Natural killer cell (primary cell): ENCODE measurements at places on chromosomes 6 and 20. TPM values are rescaled to one million over a fixed set of nuclear protein-coding genes. Genes with fewer than 3 reads are reported as not detected.

Gene APOBEC2
- not detected for total RNA-seq

Gene VSX1
- not detected for total RNA-seq

Gene MTO1
- 37.8 TPM for total RNA-seq

Gene ZNF337
- total RNA-seq = 17.6 TPM

Gene CD40
- total RNA-seq = 9.1 TPM

Gene UBE2V1
- 238 TPM for total RNA-seq

Gene KCNQ2
- total RNA-seq = not detected

Gene CCHCR1
- total RNA-seq = 20.7 TPM

Gene FRK
- not detected for total RNA-seq

Gene PANK2
- 74.3 TPM for total RNA-seq

Gene MRPS18B
- 16.6 TPM for total RNA-seq

Gene NT5E
- total RNA-seq = 0.57 TPM

Gene PRDM13
- not detected for total RNA-seq

Gene VSTM2L
- not detected for total RNA-seq

GRCh38 chr20:61354901-61355495 is 102.9 kb downstream of the CDH4 start:
- DNase-seq = no peak

DNA sequence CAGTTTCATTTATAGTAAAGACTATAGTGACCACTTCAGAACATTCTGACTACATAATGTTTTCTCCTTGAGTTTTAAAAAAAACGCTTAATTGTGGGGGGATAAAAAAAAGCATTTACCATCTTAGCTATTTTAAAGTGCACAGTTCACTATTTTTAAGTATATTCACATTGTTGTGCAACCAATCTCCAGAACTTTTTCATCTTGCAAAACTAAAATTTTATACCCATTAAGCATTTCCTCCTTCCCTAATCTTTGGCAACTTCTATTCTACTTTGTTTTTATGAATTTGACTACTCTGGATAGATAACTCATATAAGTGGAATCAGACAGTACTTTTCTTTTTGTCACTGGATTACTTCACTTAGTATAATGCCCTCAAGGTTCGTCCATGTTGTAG is 62.3 kb downstream of the FKBP5 start:
- DNase-seq = no peak

- no peak for DNase-seq
These were observed 144.6 kb upstream of the AGPAT4 start for GRCh38 chr6:161418463-161418945.

GRCh38 chr6:75579951-75580350 is 21.7 kb upstream of the SENP6 start:
- peak; percentile 12 for DNase-seq

DNA sequence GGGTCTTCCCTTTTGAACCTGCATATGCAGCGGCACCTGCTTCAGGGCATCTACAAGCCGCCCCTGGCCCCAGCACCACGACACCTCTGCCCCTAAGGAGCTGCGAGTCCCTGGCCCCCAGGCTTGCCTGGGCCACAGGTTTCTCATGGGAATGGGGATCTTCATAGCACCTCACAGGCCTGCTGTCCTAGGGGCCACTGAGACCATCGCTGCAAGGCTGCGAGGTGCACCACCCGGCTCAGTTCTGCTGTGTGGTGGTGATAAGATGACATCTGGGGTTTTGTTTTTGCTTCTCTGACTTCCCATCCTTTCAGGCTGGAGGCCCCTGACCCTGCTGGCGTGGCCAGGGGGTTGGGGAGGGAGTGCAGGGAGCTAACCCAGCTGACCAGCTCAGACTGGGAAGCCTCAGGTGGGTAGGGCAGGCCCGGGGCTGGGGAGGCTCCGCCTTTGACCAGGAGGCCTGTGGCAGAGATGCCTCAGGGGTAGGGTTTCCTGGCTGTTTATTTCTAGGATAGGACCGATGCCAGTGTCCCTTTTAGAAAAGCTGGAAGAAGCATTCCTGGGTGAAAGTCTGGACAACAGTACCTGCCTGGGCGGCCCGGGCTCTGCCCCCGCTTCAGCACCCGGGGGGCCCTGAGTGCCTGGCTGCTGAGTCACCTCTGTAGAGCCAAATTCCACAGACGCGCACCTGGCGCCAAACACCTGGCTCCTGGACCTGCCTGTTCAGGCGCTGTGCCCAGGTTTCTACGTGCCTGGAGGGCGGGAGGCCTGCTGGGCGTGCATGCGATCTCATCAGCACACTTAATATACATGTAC is 264.7 kb downstream of the DLL1 start:
- DNase-seq = no peak

DNA sequence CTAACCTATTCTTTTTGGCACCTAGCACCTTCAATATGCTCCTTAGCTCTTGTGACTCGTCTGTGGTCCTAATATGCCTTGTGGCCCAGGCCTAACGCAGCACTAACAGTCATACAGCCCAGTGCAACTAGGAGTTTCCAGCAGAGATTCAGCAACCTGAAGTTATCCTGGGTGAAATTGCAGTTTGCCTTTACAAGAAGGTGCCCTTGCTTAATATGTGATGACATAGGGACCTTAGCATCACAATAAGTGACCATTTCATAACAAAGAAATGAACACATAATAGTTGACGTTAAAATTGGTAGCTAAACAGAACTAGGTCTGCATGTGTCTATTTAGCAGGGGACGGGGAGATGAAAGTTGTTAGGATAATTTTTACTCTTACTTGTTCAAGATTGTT is 10.1 kb downstream of the FIG4 start:
- no peak for DNase-seq

DNA sequence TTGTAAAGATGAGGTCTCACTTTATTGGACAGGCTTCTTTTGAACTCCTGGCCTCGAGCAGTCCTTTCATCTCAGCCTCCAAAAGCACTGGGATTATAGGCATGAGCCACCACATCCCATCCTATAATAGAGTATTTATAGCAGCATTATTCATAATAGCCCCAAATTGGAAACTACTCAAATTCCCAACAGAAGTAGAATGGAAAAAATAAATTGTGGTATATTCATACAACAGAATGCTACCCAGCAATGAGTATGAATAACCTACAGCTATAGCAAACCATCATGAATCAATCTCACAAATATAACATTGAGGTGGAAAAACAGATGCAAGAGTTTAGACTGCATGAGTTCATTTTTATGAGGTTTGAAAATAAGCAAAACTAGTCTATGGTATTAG is 84.8 kb upstream of the BTBD3 start:
- DNase-seq = no peak

GRCh38 chr6:39785281-39785680 is 6.9 kb upstream of the DAAM2 start:
- no peak for DNase-seq

DNA sequence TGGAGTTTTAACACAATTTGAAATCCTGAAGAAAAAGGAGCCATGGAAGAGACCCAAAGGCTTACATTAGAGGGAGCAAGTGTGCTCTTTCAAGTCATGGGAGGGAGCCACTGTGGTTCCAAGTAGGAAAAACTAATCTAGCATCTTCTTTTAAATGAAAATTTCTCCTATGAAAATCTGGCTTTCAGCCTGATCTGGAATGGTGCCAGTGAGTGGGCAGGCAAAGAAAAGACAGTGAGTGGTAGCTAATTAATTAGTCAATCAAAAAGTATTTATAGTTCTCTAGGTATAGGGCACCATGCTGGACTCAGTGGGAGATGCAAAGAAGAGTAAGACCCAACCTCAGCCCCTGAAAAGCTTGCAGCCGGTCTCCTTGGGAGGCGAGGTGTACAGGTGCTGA is 21.9 kb downstream of the CAP2 start:
- DNase-seq = no peak

DNA sequence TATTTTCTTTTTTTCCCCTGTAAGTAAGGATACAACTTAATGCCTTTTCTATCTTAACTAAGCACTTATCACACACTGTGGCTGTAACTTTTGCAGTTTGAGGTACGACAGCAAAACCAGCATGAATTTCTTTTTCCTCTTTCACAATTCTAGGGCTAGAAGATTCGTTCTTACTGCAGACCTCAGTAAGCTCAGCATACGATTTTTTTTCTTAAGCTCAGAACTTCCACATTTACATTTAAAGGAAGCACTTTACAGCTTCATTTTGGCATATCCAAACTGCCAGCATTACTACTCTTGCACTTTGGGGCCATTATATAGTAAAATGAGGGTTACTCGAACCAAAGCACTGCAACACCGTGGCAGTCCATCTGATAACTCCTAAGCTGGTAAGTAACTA is 889 bp upstream of the CHMP4B start:
- DNase-seq = no peak

DNA sequence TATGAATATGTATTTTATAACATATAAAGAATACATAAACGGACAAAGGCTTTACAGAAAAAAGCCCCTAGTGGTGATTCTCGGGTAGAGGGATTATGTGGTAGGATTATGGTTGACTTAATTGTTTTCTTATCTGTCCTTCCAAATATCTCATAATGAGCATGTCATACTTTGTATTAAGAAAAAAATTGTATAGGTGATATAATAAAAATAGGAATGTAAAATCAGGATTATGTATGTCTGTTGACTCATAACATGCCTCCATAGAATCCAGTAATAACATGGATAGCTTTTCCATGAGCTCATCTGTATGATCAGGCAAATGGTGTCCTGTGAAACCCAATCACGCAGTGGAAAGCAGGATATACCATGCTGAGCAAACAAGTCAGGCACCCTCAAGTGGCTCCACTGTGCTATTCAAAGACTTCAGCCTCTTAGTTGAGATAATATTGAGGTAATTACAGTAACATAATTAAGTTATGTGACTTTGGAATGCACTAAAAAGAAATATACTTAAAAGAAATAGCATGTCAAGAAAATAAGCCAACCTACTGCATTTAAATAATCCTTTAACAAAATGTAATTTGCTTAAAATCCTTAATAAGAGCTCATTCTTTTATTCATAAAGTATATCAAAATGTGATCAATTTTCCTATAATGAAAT is 39.6 kb upstream of the PRELID3B start:
- DNase-seq = peak; percentile 43

GRCh38 chr6:17638212-17638715 is 38.2 kb downstream of the FAM8A1 start:
- DNase-seq = no peak

GRCh38 chr6:1598886-1599285 is 10.8 kb upstream of the FOXC1 start:
- DNase-seq = no peak

- DNase-seq = no peak
These were observed 28.2 kb downstream of the MRAP2 start for GRCh38 chr6:84061613-84062398.

- no peak for DNase-seq
These were observed 418.2 kb downstream of the GJA1 start for GRCh38 chr6:121853686-121854085.

GRCh38 chr20:6489361-6490171 is 277.9 kb upstream of the BMP2 start:
- no peak for DNase-seq
